Fibroblast of the conjunctiva (primary cell): ENCODE measurements at places on chromosomes 13 and 19.

DNA sequence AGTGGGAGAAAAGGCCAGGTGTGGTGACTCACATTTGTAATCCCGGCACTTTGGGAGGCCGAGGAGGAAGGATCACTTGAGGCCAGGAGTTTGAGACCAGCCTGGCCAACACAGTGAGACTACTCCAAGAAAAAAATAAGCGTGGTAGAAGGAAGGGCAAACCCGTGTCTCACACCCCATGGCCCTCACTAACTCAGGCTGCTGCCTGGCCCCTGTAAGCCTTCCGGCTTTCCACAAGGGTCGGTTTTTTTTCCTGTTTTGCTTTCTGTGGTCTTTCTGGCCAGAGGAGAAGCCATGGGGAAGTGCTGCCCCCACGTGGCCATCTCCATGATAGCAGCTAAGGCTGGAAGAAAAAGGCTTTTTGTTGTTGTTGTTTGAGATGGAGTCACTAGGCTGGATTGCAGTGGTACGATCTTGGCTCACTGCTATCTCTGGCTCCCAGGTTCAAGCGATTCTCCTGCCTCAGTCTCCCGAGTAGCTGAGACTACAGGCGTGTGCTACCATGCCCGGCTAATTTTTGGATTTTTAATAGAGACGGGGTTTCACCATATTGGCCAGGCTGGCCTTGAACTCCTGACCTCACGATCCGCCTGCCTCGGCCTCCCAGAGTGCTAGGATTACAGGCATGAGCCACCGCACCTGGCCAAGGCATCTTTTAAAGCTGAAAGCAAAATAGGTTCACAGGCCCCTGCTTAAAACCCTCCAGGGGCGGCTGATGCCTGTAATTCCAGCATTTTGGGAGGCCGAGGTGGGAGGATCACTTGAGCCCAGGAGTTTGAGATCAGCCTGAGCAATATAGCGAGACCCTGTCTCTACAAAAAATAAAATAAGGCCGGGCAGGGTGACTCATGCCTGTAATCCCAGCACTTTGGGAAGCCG, 7.5 kb upstream of the ARHGEF18 start:
- peak; percentile 51 for DNase-seq

- no peak for DNase-seq
Observed at GRCh38 chr13:40113643-40114304, 458.3 kb downstream of the COG6 start.

GRCh38 chr13:98327371-98328270, 150.6 kb upstream of the RNF113B start:
- DNase-seq = peak; percentile 6

DNA sequence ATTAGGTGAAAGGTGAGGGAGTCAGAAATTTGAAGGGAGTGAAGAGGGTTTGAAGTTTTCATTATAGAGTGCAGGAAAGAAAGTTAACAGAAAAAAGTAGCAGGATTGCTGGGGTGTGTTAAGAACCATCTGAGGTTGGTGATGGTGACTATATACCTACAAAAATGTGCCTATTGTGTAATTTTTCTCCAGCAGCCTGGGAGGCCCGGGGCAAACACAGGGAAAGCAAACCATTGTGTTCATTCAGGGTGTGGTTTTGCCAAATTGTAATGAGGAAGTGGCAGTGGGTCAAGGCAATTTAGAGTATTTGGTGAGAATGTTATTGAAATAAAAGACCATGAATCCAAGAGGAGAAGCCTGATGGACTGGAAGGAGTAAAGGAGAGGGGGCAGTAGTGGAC, 8.2 kb upstream of the SUCLA2 start:
- DNase-seq = peak; percentile 47

DNA sequence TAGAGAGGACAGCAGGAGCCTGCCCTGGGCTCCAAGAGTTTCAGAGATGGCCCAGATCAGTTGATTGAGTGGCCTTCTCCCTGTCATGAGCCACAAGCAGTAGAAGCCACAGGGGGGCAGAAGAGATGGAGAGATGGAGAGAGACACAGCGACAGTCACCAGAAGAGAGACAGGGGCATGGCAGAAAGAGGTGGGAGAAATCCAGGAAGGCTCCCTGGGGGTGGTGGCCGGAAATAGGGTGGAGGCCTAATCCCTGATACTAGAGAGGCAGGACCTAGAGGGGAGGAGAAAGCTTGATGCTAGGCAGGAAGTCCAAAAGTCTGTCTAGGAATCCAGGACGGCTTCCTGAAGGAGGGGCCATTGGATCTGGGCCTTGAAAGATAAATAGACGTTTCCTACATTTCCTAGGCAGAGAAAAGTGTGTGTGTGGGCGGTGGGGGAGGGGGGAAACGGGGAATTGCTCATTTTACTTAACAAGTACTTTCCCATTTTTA, 9.6 kb upstream of the TPM4 start:
- DNase-seq = no peak

DNA sequence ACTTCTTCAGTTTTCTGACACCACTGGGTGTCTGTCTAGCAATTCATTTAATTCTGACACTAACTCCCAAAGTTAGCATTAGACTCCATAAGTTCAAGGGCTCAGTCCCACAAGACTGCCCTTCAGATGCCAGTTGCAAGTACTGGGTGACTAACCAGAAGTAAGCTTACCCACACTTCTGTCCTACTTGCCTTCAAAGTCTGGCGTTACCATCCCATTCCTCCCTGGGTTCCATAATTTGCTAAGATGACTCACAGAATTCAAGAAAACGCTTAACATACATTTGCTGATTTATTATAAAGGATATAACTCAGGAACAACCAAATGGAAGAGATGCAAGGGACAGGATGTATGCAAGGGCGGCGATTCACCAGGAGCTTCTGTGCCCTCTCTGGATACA, 45.5 kb upstream of the NPAS1 start:
- no peak for DNase-seq

DNA sequence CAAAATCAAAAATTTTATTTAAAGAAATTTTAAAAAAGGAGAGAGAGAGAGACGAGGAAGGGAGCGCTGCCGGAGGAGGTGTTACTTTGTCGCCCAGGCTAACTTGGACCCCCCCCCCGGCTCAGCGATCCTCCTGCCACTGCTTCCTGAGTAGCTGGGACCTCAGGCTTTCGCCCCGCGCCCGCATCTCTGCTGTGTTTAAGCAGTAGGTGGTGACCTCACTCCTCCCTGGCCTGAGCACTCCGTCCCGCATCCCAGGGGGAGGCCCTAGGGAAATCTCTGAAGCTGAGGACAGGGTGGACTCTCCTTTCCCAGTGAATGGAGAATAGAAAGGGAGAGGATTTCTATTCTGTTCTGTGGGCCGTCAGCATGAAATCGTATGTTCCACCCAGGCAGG, 485 bp upstream of the ZNF845 start:
- no peak for DNase-seq

DNA sequence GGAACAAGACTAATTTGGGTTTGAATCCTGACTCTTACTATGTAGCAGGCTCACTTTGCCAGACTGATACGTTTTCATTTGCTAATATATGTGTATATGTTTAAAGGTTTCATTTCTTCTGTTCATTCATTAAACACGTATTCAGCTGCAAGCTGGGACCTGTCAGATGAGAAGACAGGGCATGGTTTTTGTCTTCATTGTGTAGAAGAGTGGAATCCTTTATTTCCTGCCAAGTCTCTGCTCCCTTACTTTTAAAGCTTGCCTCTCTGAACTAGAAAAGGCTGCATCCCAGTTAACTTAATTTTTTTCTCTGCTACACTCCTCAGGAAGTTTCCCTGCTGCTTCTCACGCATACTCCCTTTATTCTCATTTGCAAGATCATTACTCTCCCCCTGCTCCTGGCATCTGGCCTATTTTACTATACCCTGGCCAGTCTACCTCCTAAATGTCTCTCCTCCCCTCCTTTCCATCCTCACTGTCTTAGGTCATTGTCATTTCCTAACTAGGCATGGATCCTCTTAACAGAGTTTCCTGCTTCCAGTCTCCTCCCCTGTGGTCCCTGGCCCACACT, 141.0 kb upstream of the TMTC4 start:
- no peak for DNase-seq

DNA sequence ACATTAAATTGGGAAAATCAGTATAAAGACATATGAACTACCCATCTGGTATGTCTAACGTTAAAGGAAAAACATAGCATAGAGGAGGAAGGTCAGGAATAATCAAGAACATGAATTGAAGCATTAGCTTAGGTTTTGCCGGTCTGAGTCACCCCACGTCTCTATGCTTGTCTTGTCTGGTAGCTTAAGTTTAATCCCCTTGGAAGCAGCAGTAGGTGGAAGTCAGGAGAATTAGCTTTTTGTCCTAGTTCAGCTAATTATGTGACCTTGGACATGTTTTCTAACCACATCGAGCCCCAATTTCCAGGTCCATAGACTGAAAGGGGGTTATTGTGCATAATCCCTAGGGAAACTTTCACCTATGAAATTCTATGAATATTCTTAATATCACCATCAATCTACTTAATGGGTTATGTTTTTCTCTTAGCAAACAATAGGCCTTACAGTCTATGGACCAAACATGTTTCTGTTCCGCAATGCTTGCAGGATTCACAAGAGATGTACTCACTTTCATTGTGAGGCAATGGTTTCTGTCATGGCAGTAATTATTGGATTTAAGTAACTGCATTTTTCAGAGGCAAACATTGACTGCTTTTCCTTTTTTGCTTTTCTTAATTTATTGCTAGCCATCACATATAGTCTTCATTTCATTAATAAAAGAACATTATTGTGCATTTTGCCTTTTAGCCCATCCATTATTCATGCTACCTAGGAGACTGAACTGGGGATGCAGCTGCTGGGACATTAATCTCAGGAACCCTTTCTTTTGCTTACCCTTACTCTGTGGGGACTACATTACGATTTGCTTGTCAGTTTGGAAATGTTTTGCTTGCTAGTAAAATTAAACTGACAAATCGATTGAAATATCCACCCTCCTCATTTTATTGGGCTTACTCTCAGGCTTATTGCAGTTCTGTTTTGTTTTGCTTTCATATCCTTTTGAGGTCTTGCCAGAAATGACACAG, 304.8 kb upstream of the MAB21L1 start:
- no peak for DNase-seq

GRCh38 chr19:18292810-18293641, 11.6 kb upstream of the JUND start:
- peak; percentile 57 for DNase-seq

DNA sequence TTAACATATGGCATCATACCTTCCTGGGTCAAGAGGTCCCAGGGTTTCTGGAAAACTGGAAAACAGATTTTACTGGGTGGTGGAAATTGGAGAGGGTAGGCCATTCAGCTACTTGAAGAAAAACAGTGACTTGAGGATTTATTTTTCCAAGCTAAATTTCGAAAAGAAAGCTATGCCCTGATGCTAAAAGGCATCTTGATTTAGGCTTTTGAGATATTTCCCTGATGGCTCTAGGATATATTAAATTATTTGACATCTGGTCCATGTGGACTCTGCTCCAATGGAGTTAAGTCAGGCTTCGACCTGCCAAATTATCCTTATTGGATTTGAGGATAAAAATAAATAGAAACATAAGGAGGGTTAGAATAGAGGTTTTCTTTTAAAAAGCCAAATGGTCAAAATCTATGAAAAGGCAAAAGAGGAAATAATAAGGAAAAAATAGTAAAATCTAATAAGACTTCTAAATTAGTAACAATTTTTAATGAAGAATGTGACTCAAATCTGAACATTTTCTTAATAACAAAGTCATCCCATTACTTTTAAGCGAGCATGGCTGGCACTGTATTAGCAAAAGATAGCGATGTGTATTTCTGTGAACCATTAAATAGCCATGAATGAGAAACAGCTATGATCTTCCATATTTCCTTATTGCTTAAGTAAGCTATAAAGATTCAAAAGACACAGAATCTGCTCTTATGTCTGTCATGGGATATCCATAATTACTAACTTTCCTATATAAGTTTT, 190.0 kb upstream of the MIR17HG start:
- no peak for DNase-seq

- no peak for DNase-seq
Observed at GRCh38 chr13:39329182-39329639, 273.8 kb downstream of the LHFPL6 start.

DNA sequence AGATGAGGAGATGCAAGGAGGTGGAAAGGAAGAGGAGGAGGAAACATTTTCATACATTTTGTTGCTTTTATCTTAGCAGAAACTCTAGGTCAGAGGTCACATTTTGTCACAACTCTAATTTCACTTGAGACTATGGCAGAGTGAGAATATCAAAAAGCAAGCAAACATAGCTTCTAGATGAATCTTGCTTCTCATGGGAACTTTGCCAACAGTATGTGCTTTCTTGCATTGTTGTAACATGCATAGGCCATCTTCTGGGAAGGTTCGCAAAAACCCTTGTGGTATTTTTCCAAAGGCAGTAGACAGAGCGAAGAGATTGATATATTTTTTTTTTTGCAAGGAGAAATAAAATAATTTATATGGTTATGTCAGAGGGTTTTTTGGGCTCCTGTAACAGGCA, 291.3 kb downstream of the MTUS2 start:
- no peak for DNase-seq

GRCh38 chr19:35212241-35212640, 16.3 kb downstream of the FAM187B start:
- DNase-seq = no peak

DNA sequence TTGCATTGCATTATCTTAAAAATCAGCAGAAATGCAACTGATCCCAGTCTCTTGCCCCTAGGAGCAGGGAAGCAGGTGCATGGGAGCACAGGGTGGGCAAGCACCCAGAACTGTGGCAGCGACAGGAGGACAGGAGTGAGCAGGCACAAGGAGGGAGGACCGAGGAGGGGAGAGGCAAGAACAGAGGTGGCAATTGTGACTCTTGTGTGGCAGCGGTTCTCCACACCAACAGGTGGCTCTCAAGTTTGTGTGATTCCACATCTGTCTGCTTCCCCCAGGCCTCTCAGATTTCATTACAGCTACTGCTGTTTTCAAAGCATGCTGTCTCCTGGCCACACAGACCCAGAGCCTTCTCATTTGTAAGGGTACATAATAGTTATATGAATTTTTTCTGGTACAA, 108.5 kb downstream of the STK24 start:
- DNase-seq = no peak

DNA sequence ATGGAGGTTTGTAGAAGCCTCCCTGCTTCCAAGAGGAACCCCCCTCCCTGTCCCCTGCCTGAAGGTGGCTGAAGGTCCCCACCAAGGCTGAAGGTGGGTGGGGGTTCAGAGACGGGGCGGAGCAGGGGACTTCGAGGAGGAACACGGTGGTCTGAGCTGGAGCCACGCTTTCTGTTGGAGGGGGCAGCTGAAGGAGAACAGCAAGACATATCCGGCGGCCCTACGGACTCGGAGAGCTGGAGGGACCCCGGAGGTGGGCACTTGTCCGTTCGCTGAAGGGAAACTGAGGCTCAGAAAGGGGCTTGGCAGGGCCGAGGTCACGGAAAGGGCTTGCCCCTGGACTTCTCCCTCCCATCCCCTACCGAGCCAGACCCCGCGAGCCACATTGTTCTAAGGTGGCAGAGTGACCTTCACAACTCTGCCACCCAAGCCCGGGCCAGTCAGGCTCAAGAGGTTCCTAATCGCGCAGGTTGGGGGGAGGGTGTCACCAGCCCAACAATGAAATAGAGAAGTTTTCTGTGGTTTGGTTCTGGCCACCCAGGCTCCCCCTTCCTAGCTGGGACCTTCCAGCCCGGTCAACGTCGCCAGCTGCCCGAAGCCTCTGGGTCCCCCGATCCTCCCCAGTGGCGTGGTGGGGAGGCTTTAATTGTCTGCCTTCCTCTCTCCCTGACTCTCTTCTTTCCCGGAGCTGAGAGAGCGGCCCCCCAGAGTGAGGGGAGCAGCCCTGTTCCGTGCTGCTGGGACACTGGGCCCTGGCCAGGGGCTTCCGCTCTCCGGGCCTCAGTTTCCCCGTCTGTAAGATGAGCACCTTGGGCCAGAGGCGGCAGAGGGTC, 15.5 kb upstream of the KCNN1 start:
- DNase-seq = no peak
